ENCODE measurements at places on chromosomes 4 and X. TPM values are rescaled to one million over a fixed set of nuclear protein-coding genes. Genes with fewer than 3 reads are reported as not detected.

Gene GLUD2
- total RNA-seq = 1.6 TPM

Gene DMRTC1
- not detected for total RNA-seq

Gene ADAMTS3
- 0.06 TPM for total RNA-seq

Gene FDCSP
- not detected for total RNA-seq

Gene KLHL8
- 4.2 TPM for total RNA-seq

Gene UGT2B28
- total RNA-seq = not detected

Gene MTTP
- total RNA-seq = not detected

Gene NAP1L2
- total RNA-seq = 0.86 TPM

Gene CHST7
- total RNA-seq = 20.7 TPM

Gene AKAP14
- not detected for total RNA-seq

Gene DUSP9
- 1.4 TPM for total RNA-seq

Gene ARMCX6
- total RNA-seq = 46.9 TPM

Gene SASH3
- total RNA-seq = not detected

Gene AMTN
- not detected for total RNA-seq

Gene SHOX
- total RNA-seq = not detected

Gene GPR119
- total RNA-seq = not detected

Gene SGCB
- 18.8 TPM for total RNA-seq

Gene TCEAL9
- 109 TPM for total RNA-seq

Gene XAGE2
- not detected for total RNA-seq

Gene LRP2BP
- total RNA-seq = 0.10 TPM

Gene USP26
- not detected for total RNA-seq

Gene SLC16A2
- total RNA-seq = 29.4 TPM

Gene F9
- total RNA-seq = not detected

Gene SOWAHB
- total RNA-seq = 0.06 TPM

Gene NMU
- total RNA-seq = 0.74 TPM

Gene CD40LG
- total RNA-seq = not detected

Gene SATL1
- not detected for total RNA-seq

Gene PLK4
- 15.4 TPM for total RNA-seq

Gene HTR2C
- total RNA-seq = not detected

Gene CCSER1
- total RNA-seq = not detected

Gene VBP1
- 54.3 TPM for total RNA-seq

Gene CTAG2
- total RNA-seq = not detected

Gene MAGEB10
- not detected for total RNA-seq

Gene FAM90A26
- total RNA-seq = not detected

Gene SMIM31
- total RNA-seq = 0.07 TPM

Gene CACNA1F
- total RNA-seq = not detected
